Activated CD4-positive, alpha-beta T cell treated with anti-CD3 and anti-CD28 coated beads, Interleukin-2, Interleukin-4, amounts not matched to agents 100 ng/mL and 50 ng/mL, durations not matched to agents 16 hours and 8 hours (primary cell): ENCODE measurements at places on chromosomes 5 and 9.

DNA sequence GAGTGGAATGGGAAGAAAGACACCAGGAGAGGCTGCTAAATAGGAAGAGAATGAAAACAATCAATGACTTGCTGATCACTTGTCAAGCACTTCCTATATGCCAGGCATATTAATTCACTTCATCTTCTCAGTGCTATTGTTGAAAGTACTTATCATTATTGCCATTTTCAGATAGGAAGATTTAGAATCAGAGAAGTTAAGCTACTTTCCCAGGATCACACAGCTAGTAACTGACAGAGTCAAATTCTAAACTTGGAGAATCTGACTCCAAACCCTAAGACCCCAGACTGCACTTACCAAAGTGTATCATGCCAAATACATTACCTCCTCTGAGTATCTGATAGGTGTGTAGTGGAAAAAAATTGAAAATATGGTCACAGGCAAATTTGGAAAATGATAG, 236.3 kb downstream of the SPOCK1 start:
- no peak for DNase-seq

- no peak for DNase-seq
Measured at GRCh38 chr5:143188083-143188482, 215.4 kb downstream of the NR3C1 start.

DNA sequence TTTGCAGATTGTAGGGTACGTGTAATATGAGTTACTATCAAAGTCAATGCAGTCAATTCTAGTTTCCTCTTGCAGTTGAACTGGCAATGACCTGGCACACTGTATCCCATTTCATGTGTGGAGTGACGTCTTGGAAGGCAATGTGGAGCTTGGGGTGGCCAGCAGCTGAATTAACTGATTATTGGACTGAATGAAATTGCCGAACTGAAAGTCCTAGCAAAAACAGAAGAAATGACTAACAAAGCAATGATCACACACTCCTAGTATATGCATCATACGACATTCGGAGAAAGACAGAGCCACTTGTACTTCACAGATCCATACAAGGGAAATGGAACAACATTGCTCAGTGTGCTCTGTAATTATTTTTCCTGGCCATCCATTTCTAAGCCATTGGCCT, 259.1 kb upstream of the DAPK1 start:
- DNase-seq = no peak

DNA sequence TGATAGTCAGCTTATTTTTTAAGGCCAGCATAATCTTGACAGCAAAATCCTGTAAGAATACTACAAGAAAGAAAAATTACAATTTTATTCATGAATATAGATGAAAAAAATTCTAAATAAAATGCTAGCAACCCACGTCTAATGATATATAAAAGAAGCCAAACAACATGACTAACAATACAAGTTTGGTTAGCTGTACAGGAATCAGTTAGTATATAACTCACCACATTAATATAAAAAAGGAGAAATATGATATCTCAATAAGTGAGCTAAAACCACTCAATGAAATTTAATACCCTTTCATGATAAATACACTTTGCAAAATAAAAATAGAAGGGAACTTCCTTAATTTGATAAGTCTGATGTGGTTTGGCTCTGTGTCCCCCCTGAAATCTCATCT, 139.7 kb upstream of the MAN2A1 start:
- DNase-seq = no peak

DNA sequence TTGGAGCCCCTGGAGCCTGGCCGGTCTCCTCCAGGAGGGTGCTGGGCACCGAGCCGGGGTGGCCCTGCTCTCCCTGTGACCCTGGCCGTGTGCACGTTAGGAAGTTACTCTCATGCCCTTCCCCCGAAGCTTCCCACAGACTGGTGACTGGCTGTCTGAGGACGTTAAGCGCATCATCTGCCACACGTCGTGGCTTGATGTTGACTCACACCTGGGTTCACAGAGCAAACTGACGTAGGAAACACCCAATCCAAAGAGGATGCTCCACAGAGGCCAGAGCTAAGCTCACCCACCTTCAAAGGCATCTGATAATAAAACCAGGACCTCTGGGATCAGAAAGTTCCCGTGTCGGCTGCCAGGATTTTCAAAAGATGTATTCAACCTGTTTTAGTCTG, 152.9 kb upstream of the PHYKPL start:
- no peak for DNase-seq

DNA sequence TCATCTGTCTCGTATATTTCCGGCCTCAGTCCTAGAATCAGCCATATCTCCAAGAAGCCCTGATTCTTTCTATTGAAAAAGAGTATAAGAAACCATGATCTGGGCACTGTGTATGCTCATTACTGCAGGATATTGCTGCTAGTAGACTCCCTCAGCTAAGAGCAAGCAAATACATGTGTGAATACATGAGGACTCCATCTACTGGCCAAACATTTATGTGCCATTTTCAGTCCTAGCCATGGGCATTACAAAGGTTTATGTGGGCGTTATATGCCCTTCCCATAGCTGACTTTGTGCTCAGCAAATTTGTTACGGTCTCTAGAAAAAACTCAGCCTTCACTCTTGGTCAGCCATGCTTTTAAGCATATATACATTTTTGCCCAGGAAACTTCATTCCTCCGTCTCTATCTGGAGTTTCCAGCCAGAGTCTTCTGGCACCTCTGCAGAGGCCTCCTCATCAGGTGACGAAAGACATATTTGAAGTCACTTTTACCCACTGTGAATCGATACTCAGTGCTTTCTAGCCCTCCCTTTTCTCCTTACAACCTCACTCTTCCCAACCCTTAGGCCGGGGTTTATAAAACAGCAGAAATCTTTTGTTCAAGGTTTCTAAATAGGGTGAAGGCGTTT, 1495.6 kb upstream of the CDH6 start:
- DNase-seq = no peak

DNA sequence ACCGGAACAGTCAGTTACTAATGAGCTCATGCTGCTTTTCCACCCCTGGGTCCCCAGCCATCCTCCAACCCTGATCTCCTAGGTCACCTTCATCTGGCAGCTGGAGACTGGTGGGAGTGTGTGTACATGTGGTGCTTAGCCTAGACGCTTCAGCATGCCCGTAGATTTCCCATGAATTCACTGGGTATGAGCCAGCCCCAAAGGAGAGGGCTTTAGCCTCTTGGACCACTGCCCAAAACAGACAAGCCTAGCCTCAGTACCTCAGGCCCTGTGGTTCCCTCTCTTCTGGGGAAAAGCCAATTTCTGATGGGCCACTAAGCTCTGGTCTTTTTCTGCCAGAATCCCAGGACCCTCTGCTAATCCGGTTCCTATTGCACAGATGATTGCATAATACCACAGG, 48.0 kb upstream of the ASTN2 start:
- DNase-seq = no peak

GRCh38 chr5:11048760-11049159, 287.7 kb upstream of the DAP start:
- DNase-seq = no peak

DNA sequence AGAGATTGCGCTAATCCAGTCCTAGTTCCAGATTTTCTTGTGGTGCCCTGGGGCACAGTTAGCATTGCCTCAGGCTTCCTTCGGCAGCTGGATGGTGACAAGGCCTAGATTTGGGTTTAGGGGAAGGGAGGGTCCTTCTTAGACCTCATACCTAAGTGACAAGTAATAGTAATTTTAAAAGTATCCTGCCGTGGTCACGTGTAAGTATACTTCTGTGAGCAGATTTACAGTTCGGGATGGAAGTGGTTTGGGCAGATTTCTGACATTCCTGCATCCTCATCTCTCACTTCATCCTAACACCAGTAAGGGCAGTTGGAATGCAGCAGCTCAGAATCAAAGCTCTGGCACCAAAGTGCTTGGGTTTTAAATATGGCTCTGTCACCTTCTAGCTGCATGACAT, 71.6 kb downstream of the LRRC70 start:
- no peak for DNase-seq

DNA sequence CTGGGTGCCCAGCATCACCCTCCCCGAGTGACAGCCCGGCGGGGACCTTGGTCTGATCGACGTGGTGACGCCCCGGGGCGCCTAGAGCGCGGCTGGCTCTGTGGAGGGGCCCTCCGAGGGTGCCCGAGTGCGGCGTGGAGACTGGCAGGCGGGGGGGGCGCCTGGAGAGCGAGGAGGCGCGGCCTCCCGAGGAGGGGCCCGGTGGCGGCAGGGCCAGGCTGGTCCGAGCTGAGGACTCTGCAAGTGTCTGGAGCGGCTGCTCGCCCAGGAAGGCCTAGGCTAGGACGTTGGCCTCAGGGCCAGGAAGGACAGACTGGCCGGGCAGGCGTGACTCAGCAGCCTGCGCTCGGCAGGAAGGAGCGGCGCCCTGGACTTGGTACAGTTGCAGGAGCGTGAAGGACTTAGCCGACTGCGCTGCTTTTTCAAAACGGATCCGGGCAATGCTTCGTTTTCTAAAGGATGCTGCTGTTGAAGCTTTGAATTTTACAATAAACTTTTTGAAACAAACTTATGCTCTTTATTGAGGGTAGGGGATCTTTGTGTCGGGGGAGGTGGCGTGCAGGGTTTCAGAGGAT, 1.3 kb downstream of the GADD45G start:
- DNase-seq = peak; percentile 39

GRCh38 chr9:33158843-33159776, 8.0 kb downstream of the B4GALT1 start:
- no peak for DNase-seq

- no peak for DNase-seq
Measured at GRCh38 chr9:32877639-32878217, 94.4 kb downstream of the TMEM215 start.

GRCh38 chr5:134252671-134253070, 26.8 kb upstream of the PPP2CA start:
- DNase-seq = no peak

- no peak for DNase-seq
Measured at GRCh38 chr5:19577882-19578281, 410.1 kb downstream of the CDH18 start.

DNA sequence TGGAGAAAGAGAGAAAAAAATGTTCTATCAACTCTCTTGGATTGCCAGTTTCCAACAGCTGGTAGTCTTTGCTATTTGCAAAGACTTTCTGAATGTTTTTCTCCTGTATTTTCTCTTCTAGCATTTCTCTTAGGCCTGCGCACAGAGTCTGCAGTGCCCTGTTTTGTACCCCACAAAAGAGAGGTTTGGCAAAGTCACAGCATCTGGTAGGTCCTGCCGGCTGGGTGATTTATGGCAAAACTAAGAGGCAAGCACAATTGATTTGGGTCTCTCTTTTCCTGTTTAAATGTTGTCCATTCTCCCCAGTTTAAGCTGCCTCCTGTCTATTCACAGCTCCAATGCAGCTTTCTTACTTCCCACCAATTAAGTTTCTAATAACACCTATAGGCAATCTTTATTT, 193.9 kb downstream of the TRPM3 start:
- no peak for DNase-seq

DNA sequence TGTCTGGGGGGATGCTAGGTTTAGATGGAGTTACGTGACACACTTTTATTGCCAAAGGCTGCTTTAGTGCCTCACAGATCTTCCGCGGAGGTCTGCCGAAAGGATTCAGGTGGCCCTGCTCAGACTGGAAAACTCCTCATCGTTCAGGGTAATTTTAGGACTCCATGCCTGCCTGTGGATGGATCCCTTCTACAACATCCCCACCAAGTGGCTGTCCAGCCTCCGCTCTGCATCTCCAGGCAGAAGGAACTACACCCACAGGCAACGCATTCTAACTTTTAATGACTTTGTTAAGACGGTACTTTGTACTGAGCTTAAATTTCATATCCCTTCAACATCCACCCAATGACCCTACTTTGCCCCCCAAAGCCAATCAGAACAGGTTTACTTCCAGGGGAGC, 29.4 kb downstream of the ATPSCKMT start:
- no peak for DNase-seq

DNA sequence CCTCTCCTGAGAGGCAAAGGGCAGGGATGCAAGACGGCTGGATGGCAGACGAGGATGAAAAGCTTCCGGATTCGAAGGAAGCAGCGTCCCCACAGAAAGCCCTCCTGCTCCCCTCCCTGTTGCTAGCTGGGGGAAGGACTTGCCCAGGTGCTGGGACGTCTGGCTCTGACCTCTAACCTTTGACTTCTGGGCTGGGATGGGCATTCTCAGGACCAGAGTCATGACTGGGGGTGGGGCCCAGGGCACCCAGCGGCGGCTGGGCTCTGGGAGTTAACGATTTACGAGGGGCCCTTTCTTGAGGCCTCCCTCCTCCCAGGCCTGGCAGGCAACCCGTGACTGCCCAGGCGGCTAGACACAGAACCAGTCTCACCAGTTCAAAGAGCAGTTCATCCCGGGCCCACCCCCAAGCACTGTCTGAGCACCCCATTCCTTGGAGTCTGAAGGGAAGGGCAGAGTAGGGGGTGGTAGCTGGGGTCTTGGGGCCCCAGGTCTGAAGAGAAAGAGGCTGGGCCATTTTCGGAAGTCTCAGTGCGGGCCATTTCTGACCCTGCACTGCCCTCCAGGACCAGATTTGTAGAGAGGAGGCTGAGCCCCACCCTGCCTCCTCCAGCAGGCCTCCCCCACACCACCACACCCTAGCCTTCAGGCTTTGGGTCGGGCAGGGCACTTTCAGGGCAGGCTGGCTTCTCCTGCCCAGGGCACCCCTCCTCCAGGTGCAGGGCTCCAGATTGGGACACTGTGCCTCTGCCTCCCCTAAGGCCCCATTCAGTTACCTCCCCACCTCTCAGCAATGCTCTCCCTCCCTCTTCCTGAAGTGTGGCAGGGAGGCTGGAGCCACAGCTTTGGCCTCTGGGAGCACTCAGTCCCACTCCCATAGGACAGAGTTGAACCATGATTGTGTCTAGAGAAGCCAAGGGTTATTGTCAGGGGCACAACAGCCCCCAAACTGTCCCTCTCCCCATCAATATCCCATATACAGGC, 5.0 kb upstream of the CXXC5 start:
- DNase-seq = no peak

DNA sequence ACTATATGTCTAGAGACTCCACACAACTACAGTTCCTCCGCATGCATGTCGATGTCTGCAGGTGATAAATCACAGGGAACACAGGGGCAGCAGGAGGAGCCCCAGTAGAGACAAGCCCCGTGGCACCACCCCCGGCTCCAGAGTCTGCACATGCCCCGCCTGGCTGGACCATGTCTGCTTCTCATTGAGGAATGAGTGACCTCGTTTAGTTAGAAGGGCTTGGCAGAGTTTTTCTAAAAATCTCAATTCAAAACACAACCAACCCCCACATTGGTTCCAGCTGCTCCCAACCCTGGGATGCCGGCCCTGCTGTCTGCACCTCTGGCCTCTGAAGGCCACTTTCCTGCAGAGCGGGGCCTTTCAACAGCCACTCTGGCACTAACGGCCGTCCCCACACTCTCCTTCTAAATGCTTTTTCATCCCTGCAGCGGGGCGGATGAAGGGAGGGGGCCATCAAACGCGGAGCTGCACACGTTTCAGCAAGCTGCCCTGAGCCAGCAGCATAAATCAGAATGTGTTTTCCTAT, 106.3 kb downstream of the ROR2 start:
- DNase-seq = no peak
